ENCODE measurements at places on chromosomes 2 and 18. TPM values are rescaled to one million over a fixed set of nuclear protein-coding genes. Genes with fewer than 3 reads are reported as not detected.
A peak's percentile ranks its signal among the peaks of the same experiment; 100 is the strongest.

Gene SCN9A
- total RNA-seq: 0.12 TPM

Gene ERICH2
- total RNA-seq: 0.46 TPM

Gene TUBB6
- total RNA-seq: 4.3 TPM

Gene STAMBP
- total RNA-seq: 107 TPM

- no peaks in the 10 kb centered on the region for H3K27me3 ChIP-seq
- peaks cover 9% of the 10 kb centered on the region for H3K36me3 ChIP-seq
- H3K27ac ChIP-seq: no peak overlapping the region
- DNase-seq: no peak
- H3K4me1 ChIP-seq: peaks cover 21% of the 10 kb centered on the region
Measured at GRCh38 chr2:130366720-130367119, 10.9 kb downstream of the PTPN18 start.

DNA sequence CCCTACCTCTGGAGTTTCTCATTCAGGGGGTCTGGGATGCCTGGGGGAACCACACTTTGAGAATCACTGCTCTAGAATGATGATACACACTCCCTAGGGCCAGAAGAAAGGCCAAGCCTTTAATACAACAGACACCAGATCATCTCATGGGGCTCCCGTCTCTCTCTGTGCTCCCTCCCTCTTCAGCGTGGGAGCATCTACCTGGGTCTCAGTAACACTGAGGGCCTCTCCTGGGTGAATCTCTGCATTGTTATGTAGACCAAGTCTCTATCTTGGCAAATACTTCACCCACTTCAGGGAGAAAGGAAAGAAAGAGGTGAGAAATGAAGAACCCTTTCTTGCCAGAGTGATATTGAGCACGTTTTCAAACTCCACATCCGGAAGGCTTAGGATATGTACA is 146.8 kb upstream of the MSH6 start:
- no peak overlapping the region for H3K27ac ChIP-seq
- no peaks in the 10 kb centered on the region for H3K36me3 ChIP-seq
- DNase-seq: no peak
- no peak overlapping the region for H3K4me3 ChIP-seq

DNA sequence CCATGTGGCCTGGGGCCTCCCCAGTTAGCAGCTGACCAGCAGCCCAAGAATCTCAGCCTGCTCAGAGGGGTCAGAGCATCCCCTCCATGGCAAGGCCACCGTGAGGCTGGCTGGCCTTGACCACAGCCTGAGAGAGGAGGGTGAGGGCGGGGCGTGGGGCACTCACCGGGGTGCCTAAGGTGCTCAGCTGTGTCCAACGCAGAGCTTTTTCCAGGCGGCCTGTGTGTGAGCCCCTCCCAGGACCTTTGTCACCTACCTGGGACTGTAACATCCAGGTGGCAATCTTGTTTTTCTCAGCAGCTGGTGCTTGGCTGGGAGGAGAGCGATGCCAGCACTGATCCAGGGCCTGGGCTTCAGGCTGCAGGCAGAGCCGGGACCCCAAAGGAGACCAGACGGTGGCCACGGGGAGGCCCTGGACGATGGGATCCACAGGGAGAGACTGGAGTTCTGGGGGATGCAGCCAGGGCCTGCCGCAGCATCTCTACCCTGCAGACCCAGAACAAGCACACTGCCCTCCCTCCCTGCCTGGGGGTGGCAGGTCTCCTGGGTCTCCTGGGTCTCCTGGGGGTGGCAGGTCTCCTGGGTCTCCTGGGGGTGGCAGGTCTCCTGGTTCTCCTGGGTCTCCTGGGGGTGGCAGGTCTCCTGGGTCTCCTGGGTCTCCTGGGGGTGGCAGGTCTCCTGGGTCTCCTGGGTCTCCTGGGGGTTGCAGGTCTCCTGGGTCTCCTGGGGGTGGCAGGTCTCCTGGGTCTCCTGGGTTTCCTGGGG is 12.3 kb downstream of the SNED1 start:
- no peak for DNase-seq
- no peaks in the 10 kb centered on the region for H3K27me3 ChIP-seq
- peak overlapping the region; percentile 67 for H3K4me3 ChIP-seq
- H3K4me1 ChIP-seq: peaks cover 30% of the 10 kb centered on the region
